ENCODE measurements at places on chromosomes 16 and 17.

- DNase-seq: no peak
Observed at GRCh38 chr17:15946611-15947120, 1.7 kb downstream of the ADORA2B start.

- DNase-seq: peak; percentile 46
Observed at GRCh38 chr16:10514369-10515055, 65.9 kb downstream of the EMP2 start.

DNA sequence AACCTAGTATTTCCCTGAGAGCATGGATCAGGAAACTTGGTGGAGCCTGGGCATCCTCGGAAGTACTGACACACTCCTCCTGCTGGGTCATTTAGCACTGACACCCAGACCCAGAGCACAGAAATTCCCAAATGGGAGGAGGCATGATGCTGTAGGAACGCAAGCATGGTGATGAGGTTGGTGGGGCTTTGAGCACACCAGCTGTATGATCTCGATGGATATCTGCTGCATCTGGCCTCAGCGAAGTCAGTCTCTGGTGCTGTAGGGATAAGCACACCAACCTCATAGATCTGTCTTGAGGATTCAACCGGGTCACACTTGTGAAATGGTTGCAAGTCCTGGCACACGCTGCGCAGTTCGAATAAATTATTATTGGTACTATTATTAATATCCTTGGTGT, 52.5 kb downstream of the SHISA6 start:
- no peak for DNase-seq

DNA sequence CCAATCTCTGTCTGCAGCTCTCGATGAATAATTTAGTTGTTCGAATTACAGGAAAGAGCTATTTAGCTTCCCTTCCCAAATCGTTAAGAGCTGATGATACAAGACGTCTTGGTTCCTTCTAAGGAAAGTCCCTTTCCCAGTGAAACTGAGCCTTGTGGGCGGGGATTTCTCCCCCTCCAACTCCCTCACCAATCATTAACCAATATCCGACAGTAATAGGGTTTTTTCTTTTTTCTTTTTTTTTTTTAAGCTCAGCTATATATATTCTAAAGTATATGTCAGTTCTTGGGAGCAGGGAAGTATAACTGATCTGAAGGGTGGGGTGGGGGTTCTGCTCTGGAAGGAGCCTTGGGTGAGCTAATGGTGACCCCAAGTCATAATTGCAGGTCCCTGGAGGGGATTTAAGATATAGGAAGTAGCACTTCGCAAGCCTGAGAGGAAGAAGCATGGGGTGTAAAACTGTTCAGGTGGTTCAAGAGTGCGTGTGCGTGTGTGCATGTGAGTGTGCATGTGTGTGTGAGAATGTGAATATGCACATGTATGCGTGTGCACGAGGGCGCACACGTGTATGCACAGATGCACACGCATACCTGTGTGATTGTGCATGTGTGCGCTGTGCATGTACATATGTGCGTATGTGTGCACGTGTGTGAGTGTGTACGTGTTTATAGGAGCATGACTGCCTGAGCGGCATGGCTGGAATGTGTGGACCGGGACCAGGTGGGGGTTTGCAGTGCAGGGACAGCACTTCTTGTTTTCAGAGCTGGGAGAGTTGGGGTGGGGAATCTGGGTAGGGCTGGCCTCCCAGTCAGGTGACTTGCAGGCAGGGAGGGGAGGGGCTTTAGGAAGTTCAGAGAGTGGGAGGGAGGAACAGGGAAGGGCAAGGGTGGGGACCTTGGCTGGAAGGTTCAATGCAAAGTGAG, 42.7 kb downstream of the SOCS3 start:
- no peak for DNase-seq

DNA sequence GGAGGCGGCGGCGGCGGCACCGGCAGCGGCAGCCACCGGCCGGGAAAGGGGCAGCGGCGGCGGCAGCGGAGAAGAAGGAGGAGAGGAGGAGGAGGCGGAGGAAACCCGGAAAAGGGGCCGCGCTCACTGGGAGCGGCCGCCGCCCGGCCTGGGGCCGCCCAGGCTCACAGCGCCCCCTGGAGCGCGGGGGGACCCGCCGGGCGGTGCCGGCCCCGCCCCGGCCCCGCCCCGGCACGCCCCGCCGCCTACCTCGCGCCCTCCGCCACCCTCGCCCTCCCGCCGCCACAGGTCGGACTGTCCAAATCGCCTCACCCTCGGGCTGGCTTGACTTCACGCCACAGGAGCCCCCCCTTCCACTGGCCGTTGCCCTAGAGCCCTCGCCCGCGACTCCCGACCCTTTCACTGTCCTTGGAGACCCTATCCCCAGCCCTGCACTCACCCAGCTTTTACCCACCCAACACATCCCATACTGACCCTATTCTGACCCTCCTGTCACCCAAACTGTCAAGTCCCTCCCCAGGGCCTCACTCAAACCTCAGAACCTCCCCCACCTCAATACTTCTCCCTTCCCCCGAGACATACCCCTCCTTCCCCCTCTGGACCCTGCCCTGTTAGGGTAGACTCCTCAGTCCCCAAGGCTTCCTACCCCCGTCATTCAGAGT, at the start of gene CSNK2A2:
CSNK2A2 (minus strand) TSS at position 85 of the 662 bp plus-strand sequence. CDS start 370 bp downstream, outside the sequence.
- DNase-seq: peak; percentile 10

DNA sequence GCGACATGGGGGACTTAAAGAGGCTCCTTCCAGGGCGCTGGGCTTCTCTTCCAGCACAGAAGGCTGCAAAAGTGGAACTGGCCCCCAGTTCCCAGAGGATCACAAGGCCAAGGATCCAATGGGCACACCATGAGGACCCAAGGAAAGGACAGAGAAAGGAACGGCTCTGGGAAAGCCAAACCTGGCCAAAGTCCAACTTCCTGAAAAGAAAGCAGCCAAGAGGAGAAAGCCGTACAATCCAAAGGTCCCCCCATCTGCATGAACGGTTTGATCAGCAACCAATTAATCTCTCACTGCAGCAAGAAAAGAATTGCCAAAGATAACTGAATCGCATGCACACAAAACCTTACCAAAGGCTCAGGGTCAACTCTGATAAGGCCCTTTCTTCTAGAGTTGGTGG, 19.8 kb upstream of the ICAM2 start:
- no peak for DNase-seq

DNA sequence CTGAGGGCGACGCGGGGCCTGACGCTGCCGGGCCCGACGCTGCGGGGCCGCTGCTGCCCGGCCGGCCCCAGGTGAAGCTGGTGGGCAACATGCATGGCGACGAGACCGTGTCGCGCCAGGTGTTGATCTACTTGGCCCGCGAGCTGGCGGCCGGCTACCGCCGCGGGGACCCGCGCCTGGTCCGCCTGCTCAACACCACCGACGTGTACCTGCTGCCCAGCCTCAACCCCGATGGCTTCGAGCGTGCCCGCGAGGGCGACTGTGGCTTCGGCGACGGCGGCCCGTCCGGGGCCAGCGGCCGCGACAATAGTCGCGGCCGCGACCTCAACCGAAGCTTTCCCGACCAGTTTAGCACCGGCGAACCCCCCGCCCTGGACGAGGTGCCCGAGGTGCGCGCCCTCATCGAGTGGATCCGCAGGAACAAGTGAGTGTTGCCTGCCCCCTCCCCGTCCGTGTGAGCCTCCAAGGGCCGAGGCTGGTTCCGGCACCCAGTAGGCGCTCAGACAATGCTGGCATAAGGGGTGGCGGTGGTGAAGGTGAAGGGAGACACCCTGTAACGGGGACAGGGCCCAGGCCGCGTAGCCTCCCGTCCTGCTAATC, 676 bp downstream of the CPD start:
- no peak for DNase-seq

DNA sequence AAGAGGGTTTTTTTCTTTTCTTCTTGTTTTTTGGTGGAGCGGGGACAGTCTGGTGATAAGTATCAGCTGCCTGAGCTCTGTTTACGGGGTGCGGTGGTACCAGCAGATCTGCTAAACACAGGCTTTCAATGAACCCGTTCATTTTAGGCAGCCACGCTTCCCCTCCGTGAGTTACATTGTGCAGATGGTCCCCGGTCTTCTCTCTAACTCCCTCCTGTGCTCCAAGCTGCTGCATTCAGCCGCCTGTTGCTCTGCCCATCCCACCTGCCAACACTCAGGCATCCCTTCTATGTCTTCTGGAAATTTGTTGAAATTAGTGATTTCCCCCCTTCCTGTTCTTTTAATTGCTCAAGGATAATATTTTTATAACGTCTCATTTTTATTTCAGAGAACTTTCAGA, 82.1 kb upstream of the ELAC2 start:
- no peak for DNase-seq

DNA sequence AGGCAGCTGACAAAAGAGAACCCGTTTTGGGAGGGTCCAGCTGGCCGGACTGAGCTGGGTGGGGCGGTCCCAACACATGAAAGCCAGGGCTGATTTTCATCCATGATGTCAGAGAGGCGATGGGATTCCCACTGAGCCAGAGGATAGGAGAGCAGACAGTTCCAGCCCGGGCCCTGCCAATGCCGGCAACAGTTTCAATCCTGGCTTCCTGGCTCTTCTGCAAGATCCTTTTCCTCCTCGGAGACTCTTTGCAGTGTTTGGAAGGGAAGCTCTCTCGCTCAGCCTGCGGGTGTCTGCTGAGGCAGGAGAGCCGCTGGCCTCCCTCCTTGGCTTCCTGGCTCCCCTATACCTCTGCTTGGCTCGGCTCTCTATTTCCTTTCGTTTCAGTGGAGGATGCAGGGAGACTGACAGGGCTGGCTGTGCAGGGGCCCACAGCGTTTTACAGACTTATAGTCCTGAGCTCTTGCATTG, 145.5 kb upstream of the SOX9 start:
- DNase-seq: peak; percentile 6

- no peak for DNase-seq
Observed at GRCh38 chr17:6173653-6174052, 103.5 kb downstream of the WSCD1 start.

DNA sequence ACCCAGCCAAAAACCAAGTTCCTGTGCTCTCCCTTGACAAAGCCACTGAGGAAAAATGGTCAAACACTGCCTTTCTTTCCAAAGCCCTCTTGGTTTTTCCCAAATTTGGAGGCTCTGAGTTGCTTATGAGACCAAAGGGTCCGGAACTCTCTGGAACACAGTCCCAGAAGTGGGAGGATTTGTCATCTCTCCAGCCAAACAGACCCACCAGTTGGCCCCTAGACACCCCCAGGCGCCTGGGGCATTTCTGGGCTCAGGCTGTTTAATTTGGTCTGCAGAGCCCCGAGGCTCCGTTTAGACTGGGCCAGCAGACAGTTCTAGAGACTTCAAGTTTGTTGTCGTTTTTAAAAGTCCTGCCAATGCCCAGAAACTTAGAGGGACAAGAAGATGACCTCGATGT, 239.1 kb downstream of the SEC14L1 start:
- DNase-seq: no peak

GRCh38 chr17:64335486-64335885, 55.2 kb downstream of the PECAM1 start:
- no peak for DNase-seq

- no peak for DNase-seq
Observed at GRCh38 chr16:64475627-64476351, 646.1 kb downstream of the CDH11 start.

- DNase-seq: no peak
Observed at GRCh38 chr17:77853191-77853977, 105.1 kb upstream of the TNRC6C start.

- DNase-seq: no peak
Observed at GRCh38 chr17:51912939-51913338, 245.6 kb downstream of the CA10 start.

DNA sequence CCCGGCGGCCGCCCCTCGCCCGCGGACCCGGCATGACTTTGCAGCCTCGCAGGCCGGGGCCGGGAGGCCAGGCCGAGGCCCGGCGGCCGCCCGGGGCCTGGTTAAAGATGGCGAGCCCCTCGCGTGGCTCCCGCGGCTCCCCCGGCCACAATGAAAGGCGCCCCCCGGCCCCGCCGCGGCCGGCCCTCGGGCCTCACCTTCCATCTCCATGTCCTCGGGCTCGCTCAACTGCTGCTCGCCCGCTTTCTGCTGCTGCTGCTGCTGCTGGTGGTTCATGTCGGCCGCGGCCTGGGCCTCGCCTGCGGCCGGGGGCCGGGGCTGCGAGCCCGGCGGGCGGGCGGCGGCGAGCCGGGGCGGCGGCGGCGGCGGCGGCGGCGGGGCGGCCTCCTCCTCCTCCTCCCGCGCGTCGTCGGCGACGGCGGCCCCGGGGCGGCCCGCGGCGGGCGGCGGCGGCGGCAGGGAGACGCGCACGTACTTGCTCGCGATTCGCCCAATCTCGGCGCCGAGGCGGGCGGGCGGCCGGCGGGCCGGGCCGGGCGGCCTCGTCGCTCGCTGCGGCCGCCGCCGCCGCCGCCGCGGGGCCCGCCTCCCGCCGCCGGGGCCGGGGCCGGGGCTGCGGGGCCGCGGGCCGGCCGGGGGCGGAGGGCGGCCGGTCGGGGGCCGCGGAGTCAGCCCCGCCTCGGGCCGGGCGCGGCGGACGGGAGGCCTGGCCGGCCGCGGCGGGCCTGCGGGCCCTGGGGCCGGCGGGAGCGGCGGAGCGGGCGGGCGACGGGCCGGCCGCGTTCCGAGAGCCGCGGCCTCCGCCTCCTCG, 491 bp downstream of the USP7 start:
- no peak for DNase-seq

DNA sequence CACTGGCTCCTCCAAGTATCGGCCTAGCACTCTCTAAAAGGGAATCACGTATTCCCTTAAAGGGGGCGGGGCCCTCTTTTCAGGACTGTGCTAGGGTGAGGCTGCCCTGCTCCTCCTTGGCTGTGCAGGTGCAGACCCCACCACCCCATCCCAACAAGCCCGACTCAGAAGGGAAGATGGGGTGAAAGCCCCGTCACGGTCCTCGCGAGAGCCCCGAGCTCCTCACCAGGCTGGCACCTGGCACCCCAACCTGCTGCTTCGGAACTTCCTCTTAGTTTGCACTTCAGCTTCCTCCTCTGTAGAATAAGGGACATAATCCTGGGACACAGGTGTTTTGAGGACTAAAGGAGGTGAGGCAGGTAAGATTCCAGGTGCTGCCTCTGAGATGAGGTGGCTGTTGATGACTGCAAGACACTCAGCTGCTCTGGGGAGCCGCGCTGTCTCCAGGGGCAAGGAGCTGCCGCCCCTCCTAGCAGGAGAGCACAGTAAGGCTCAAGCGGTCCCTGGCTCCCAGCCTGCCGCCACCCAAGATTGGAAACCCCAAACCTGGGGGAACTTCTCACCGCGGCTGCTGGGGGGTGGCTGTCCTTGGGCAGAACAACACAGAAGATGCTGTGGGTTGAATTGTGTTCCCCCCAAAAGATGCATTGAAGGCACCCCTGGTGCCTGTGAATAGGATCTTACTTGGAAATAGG, 88.8 kb downstream of the MGAT5B start:
- DNase-seq: no peak

- no peak for DNase-seq
Observed at GRCh38 chr16:75092777-75093176, 23.8 kb downstream of the LDHD start.

Data from AG04450 (cell line).